CD4-positive, alpha-beta T cell (primary cell): ENCODE measurements at places on chromosomes 5 and 9.

DNA sequence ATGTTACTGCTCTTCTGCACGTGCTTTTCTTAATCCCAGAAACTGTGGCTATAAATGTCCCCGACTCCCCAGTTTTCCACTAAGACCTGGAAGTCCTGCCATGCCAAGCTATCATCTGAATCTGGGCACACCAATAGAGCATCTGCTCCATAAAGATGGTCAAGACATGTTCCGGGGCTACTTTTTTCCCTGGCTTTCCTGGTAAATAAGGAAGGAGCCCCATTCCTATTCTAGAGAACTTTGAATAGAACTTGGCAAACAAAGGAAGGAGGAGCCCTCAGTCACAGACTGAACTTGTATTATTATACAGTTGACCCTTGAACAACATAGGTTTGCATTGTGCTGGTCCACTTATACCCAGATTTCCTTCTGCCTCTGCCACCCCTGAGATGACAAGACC lies 182.9 kb downstream of the CCDC192 start:
- no peak for DNase-seq

DNA sequence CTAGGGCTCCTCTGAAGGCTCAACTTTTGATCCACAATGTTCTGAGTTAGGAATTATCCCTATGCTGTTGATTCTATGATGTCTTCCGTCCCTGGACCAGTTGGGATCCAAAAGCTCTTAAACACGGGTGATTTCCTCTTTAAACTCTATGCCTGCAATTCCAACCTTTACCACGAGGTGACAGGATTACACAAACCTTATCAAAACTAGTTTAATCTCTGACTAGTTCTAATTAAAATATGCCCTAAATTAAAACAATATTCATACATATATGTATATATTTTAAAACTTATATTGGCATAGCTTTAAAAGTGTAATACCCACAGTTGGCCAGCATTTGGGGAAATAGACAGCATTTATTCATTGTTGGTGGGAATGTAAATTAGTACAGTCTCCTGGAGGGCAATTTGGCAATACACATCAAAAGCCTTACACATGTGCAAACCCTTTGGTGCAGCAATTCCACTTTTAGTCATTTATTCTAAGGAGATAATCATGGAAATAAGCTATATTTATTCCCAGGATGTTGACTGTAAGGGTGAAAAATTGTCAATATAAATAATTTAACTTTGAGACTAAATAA lies 51.6 kb upstream of the PHYKPL start:
- no peak for DNase-seq

GRCh38 chr9:125513668-125514413 lies 193.2 kb downstream of the MAPKAP1 start:
- DNase-seq: peak; percentile 38

GRCh38 chr9:37412431-37413151 lies 9.9 kb upstream of the GRHPR start:
- no peak for DNase-seq

- no peak for DNase-seq
These were observed 517.3 kb upstream of the RORB start for GRCh38 chr9:73979894-73980264.

- DNase-seq: no peak
These were observed 423.3 kb upstream of the ADAMTS16 start for GRCh38 chr5:4716781-4717180.
